Pulmonary artery endothelial cell (primary cell): ENCODE measurements at places on chromosomes 12 and 14. TPM values are rescaled to one million over a fixed set of nuclear protein-coding genes. Genes with fewer than 3 reads are reported as not detected.

DNA sequence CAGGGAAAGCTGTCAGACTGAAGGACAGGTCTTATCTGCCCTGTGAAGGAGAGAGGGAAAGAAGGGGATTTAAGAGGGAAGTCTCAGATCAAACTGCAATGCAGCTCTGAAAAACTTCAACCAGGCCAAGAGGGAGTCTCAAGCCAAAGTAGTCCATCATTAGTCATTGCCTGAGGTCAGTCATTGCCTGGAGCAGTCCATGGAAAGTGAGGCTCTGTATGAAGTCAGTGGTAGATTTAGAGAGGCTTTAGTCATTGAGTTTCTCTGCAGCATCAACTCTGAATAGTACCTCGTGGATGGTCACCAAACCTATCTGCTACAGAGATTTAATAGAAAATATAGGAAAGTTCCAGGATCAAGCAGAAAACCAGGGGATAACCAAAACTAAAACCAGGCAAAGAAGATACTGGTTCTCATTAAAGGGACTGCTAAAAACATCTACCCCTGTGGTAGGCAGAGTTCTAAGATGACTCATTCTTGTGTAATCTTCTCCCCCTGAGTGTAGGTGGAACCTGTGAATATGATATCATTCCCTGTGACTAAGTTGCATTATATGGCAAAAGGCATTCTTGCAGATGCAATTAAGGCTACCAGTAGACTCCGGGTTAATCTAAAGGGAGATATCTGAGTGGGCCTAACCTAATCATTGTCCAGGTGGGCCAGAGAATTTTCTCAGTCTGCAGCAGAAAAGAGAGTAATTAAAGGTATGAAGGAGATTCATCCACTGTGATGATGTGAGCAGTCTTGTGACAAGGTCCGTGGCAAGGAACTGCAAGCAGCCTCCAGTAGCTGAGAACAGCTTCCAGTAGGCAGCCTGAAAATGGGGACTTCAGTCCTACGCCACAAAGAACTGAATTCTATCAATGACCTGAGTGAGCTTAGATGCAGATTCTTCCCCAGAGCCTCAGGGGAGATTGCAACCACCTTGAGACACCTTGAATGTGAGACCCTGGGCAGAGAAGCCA lies 123.1 kb downstream of the GALC start:
- DNase-seq: no peak

- DNase-seq: no peak
These were observed 21.8 kb downstream of the PLXNC1 start for GRCh38 chr12:94169966-94170689.

GRCh38 chr12:112216223-112216622 lies 90.9 kb downstream of the TRAFD1 start:
- no peak for DNase-seq

- DNase-seq: no peak
These were observed 79.1 kb downstream of the LRIG3 start for GRCh38 chr12:58841058-58841798.

The MORN3 gene
- total RNA-seq: 0.63 and 1.6 TPM in 2 replicates

DNA sequence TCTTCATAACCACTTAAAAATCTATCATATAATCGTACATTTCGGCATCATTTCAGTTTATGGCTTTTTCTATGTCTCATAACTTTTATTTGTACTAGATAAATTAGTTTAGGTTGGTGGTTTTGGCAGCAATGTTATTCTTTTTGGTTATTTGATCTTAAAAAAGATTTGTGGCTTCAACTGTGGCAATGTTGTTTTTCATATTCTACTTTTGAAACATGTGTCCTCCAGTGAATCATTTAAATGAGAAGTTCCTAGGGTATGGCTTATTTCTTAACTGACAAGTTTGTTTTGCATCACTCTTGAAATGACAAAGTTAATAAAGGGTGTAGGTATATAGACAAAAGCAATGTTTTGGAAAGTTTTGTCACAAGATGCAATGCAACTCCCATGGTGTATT lies 11.1 kb upstream of the KITLG start:
- DNase-seq: no peak

The GPR132 gene
- total RNA-seq: 0.07 TPM in 1 of 2 replicates, not detected in the other

DNA sequence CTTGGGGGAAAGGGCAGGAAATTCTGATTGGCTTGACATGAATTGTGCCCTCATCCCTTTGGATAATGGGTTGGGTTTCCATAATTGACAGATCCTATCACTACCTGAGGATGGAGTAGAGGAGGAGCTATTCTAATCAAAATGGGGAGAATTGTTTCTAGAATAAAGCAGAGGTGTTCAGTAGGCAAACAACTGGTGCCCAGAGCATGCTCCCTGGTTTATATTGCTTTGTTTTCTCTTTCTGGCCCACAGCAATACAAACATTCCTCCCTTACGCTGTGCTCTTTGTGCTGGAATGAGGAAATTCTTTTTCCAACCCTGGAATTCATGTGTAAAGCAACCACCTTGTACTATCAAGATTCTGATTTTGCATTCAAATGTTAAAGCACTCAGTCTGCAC lies 147.4 kb downstream of the RASSF9 start:
- DNase-seq: no peak

- no peak for DNase-seq
These were observed 4.7 kb downstream of the GLTP start for GRCh38 chr12:109875572-109876131.

- no peak for DNase-seq
These were observed 238.9 kb downstream of the EMP1 start for GRCh38 chr12:13435235-13435933.

DNA sequence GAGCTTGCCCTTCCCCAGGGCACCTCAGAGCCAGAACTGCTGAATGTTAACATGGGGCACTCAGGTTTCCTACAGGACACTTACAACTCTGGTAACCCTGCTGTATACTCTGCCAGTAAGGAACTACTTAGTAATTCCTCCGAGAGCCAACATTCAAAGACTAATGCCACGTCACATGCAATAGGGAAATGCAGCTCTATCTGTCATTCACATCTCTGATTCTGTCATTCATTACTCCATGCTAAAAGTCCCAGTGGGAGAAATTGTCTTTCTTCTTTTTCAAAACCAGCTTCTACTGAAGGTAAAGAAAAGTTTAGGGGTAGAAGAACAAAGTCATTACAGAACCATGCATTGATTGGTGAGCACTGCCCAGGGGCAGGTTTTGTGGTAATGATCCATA lies 189.2 kb downstream of the DAD1 start:
- DNase-seq: no peak

The ARHGEF25 gene
- total RNA-seq: 5.3 and 5.7 TPM in 2 replicates

The GNG2 gene
- 0.20 TPM in 1 of 2 replicates, not detected in the other for total RNA-seq

DNA sequence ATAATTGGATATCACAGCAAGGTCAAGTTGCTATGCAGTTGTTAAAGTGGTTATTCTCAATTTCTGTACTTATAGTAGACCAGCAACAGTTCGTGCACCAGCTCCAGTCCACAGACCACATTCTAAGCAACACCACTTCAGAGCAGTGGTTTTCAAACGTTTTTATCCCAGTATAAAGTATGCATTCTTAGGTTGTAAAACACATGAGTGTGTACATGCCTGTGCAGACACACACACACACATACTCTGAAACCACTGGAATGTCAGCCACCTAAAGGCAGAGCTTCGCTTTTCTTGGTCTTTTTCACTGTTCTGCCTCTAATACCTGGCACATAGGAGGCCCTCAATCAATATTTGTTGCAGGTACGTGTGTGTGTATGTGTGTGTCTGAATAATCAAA lies 22.2 kb upstream of the C12orf71 start:
- no peak for DNase-seq

GRCh38 chr14:56118611-56119181 lies 485 bp downstream of the PELI2 start:
- no peak for DNase-seq

- no peak for DNase-seq
These were observed 34.1 kb upstream of the DAAM1 start for GRCh38 chr14:59154373-59154772.

The CPNE6 gene
- total RNA-seq: not detected in 2 replicates

GRCh38 chr14:38209572-38210557 lies 2.2 kb downstream of the SSTR1 start:
- peak; percentile 8 for DNase-seq

The LALBA gene
- not detected in 2 replicates for total RNA-seq

- DNase-seq: no peak
These were observed 173.2 kb upstream of the PWP1 start for GRCh38 chr12:107512391-107512790.

GRCh38 chr12:132520421-132521199 lies 30.7 kb downstream of the FBRSL1 start:
- no peak for DNase-seq

The IL31 gene
- not detected in 2 replicates for total RNA-seq

GRCh38 chr12:98574110-98574509 lies 19.4 kb upstream of the SLC25A3 start:
- DNase-seq: no peak

- no peak for DNase-seq
These were observed 35.1 kb downstream of the DHX37 start for GRCh38 chr12:124953689-124954405.

The ATG101 gene
- 70.2 and 92.9 TPM in 2 replicates for total RNA-seq

DNA sequence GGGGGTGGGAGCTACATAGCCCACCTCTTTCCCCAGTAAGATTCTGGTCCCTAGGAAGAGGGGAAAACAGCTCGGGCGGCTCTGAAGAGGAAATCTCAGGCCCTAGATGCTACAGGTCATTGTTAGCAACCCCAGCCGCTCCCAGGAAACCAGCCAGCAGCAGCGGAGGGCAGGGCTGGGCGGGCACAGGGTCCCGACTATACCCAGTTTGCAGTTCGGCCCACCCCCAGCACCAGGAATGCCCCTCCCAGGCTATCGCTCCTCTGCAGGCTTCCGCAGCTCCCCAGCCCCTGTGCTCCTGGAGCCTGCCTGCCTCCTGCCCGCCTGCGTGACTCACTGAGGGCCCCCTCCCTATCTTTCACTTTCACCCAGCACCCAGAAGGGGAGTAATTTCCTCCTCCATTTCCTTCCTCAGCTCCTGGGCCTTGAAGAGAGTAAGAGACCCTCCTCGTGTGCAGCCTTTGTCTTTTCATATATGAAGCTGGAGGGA lies 27.2 kb upstream of the PNMA1 start:
- peak; percentile 83 for DNase-seq

DNA sequence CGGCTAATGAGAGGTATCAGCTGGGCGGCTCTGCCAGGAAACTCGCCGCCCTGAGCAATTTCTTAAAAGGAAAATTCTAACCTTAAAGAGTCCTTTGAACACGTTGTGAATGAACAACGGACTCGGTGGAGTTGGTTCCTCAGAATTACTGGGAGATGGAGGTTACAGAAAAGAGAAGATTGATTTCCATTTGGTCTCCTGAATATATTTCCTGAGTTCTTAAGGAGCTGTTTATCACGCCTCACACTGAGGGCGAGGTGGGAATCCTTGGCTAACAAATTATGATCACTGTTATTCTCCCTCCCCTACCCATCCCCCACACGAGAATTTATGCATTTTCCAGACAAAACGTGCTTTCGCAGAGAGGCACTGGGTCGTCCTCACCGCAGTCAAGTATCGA lies 194.5 kb upstream of the C14orf180 start:
- no peak for DNase-seq

DNA sequence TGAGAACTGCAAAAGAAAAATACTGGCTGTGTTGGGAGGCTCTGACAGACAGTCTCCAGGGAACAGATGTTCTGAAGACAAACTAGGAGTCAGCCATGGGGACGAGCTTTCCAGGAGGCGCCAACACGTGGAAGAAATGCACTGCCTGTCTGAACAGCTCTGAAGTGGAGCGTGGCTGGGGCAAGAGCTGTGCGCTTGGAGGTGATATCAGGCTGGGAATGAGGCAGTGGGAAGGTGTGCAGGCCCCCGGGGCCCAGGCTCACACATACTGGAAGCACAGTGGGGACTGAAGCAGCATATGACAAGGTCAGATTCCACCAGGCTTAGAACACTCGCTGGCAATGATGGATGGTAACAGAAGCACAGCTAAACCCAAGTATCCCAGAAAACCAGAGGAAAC lies 17.5 kb downstream of the APPL2 start:
- DNase-seq: no peak

DNA sequence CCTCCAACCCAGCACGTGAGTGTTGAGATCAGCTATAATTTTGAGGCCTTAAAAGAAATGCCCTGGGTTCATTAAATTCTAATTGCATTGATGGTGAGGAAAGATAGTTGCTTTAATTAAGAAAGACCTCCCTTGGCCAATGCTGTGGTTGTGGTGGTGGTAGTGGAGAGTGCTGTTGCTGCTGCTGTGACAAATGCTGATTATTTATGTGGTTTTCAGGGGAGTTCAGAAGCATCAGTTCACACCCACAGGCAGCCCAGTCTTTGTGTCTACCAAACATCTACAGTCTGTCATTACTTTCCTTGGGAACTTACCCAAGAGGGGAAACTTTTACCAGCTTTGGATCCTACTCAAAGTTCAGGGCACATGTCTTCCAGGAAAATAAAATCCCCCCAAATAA lies 178.4 kb upstream of the PARP11 start:
- no peak for DNase-seq

The GTF2H3 gene
- 34.0 and 39.3 TPM in 2 replicates for total RNA-seq

The ANKRD33 gene
- total RNA-seq: 0.07 and 0.20 TPM in 2 replicates

The TDG gene
- total RNA-seq: 27.6 and 27.9 TPM in 2 replicates
